Suppressor macrophage (primary cell): ENCODE measurements at places on chromosomes 12 and 14.

DNA sequence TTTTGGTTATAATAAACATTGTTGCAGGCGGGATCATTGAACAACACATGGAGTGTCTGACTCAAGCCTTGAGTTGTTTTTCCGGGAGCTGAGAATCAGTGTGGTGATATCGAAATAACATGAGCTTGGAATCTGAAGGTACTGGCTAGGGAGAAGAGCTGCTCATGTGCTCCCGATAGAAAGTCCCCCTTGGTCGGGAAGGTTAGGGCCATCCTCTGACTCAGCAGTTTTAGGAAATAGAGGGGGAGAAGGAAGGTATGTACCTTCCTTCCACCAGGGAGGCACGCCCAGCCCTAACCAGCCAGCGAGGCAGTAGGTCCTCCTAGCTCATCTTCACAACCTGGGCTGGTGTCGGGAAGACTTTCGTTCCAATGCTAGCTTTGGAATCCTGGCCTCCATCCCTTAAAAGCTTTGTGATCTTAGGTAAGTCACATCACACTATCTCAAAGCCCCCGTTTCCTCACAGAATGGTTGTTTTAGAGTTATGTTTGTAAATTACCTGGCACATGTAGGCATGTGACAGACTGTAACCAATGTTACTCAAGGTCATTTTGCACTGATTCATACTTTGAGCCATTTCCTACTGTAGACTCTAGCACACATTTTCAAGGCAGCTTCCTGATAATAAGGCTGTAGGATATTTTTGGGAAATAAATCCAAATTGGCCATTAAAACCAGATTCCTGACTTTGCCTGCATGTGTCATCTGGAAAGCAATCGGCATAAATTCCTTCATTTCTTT lies 1.9 kb upstream of the RAB35 start:
- peak; percentile 48 for DNase-seq

DNA sequence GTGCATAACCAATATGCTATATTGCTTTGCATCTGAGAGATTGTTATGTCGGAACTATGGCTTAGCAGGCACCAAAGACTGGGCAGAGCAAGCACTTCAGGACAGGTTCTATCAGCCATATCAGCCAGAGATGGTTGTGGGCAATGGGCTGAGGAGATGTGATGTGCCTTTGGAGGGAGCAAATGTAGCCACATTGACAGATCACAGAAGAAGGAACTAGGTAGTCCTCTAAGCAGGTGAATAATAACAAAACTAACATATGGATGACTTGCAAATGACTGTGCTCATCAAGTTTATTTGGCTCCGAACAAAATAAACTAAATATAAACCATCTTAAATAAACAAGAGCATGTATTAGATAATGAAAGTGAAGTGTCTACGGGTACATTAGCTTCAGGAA lies 291.7 kb downstream of the RMST start:
- no peak for DNase-seq

GRCh38 chr12:53097207-53097563 lies 282 bp upstream of the IGFBP6 start:
- no peak for DNase-seq

GRCh38 chr12:121776190-121777098 lies 17.0 kb downstream of the RHOF start:
- DNase-seq, result peak; percentile 92

DNA sequence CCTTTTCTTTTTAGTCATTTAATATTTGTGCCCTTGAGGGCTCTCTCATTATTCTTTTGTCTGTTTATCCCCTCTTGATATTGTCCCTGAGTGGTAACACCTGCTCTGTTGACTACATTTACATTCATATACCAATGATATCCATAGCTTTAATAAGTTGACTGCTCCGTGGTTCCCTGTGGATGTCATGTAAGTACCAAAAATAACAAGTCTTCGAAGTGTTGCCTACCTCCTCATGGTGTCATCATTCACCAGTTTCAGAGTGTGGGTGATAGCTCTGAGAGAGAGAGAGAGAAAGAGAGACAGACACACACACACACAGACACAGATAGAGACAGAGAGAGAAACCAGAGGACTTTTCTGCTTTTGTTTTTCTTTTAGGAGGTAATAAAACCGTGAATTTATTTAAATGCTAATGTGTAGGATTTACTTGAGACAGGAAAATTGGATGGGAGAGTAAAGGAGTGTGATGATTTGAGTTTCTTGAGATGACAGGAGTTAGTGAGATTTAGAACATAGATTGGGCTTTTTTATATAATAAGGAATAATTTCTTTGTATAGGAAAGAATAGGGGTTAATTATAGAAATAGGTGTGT lies 52.2 kb downstream of the PAPOLA start:
- DNase-seq, result no peak

GRCh38 chr14:54665946-54666345 lies 99.0 kb downstream of the SAMD4A start:
- peak; percentile 63 for DNase-seq

GRCh38 chr14:75748336-75748735 lies 87.3 kb downstream of the TTLL5 start:
- DNase-seq, result no peak

DNA sequence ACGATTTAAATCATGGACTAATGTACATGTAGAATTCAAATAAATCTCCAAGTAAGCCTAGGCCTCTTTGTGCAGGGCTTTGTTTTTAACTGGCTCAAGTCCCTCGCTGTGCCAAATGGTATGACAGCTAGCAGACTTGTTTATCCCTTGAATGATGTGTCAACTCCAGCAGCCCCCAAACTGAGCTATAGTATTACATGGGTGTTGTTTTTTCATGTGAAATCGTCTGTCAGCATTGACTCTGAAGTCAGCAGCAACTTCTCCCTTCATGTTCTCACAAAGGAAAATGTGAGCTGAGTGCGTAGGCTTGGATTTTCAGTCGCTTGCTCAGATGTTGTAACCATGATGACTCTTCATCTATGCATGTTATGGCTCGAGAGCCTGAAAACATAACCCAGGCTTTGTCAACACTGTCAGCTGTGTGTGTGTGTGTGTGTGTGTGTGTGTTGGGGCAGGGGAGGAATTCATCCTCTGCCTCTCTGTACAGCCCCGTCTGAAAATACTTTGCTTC lies 73.3 kb downstream of the PTHLH start:
- DNase-seq, result no peak

- peak; percentile 68 for DNase-seq
Measured at GRCh38 chr12:104247698-104248097, 32.1 kb downstream of the TXNRD1 start.

DNA sequence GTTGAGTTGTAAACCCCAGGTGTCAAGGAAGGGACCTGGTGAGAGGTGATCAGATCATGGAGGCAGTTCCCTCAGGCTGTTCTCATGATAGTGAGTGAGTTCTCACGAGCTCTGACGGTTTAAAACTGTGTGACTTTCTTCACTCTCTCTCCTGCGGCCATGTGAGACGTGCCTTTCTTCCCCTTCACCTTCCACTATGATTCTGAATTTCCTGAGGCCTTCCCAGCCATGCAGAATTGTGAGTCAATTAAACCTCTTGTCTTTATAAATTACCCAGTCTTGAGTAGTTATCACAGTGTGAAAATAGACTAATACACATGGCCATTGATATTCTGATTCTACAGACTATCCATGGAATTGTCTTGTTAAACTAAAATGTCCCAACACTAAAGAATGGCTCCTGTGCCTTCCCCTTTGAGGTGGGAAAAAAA lies 85.6 kb downstream of the SLC2A13 start:
- no peak for DNase-seq

GRCh38 chr14:34699873-34700621 lies 14.3 kb downstream of the CFL2 start:
- no peak for DNase-seq

DNA sequence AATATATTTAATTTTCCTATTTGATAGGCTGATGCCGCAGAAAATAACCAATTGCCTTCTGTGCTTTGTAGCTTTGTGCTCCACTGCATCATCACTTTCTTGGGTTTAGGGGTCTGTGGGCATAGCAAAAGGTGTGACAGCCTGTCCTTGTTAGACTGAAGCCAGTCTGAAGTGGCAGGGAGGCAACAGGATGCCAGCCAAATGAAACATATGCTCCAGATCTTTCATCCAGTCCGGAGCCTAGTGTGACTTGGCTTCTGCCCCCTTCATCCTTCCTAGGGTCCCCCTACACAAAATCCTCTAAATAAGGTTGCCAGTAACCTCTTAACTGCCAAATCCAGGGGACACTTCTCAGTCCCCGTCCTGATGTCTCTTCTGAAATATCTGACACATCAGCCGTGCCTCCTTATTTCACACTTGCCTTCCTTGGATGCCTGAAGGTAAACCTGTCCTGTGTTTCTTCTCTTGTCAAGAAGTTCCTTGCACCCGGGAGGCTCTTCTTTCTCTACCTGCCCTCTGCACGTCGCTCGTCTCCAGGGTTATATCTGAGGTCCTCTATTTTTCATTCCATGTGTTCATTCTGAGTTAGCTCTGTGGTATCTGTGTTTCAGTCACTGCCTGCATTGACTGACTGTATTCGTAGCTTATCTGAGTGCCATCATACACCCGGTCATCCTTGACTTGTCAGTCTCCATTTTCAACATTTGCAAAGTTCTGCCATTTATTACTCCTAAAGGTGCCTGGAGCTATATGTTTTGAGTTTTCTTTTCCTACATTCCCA lies 47.8 kb downstream of the HMGA2 start:
- no peak for DNase-seq

DNA sequence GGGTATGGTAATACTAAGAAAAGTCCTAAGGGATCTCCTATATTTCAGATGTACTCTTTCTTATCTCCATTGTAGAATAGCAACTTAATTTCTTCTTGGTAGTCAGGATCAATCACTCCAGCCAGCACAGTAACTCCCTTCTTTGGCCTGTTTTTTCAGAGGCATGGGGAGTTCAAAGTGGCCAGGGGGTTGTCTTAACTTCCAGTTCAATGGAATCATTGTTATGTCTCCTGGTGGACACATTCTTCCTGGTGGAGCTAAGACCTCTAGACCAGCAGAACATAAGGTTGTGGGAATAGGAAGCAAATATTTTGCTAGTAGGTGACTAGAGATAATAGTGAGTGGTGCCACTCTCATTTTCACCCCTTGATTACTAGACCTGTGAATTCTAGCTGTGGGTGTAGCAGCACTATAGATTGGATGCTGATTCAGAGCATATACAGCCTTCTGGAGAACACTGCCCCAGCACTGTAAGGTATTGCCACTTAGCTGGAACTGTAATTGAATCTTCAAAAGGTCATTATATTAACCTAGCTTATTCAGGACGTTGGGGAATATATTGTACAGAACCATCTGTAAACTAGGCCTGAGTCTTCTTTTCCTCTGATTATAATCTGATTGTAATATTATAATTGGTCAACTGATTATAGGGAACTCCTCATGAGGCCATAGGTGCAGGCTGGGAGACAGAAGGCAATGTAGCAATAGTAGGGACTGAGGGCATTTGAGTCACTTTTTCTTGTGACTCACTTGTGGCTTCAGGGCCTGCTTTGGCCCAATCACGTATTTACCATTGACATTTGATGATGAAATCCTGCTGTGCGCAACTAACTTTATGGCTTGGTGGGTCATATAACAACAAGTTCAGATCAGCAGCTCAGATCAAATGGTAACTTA lies 60.2 kb upstream of the ATP2B1 start:
- peak; percentile 91 for DNase-seq
